ENCODE measurements at places on chromosomes 7 and 10. TPM values are rescaled to one million over a fixed set of nuclear protein-coding genes. Genes with fewer than 3 reads are reported as not detected.
A peak's percentile ranks its signal among the peaks of the same experiment; 100 is the strongest.

DNA sequence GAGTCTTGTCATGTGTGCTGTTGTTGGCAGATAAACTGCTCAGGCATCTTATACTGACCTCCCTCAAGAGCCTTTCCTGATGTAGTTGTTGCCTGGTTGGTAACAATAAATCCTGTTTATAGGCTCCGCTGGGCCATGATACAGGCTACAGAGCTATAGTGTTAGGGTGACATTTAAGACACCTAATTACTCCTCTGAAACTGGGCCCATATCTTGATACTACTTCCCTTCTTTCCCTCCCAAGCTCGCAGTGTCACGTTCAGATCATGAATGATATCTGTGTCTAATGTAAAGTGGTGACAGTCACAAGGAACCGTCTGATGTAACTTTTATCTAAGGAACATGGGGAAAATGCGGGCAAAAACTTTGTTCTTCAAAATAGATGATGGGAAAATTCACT is 35.4 kb downstream of the CROT start:
- DNase-seq = no peak

GRCh38 chr7:10662982-10663884 is 310.4 kb upstream of the PHF14 start:
- no peak for DNase-seq

DNA sequence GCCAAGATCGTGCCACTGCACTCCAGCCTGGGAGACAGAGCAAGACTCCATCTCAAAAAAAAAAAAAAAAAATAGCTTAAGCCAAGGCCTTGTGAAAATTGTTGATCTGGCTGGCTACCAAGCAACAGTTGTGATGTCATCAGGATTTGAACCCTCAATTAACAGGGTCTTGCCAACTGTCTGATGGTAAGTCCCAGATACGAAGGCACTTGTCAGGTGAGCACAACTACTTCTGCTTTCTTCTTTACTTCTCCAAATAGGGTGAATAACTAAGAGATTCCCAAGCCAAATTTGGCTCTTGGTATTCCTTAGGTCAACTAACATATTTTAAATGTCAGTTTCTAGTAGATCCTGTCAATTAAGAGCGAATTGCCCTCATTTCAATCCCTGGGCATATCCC is 47.4 kb downstream of the ANKRD61 start:
- no peak for DNase-seq

- DNase-seq = no peak
Observed at GRCh38 chr10:117689566-117689965, 147.0 kb downstream of the EMX2 start.

GRCh38 chr7:148738737-148739535 is 40.2 kb downstream of the CUL1 start:
- DNase-seq = no peak

- DNase-seq = no peak
Observed at GRCh38 chr7:138243430-138243829, 167.2 kb downstream of the AKR1D1 start.

DNA sequence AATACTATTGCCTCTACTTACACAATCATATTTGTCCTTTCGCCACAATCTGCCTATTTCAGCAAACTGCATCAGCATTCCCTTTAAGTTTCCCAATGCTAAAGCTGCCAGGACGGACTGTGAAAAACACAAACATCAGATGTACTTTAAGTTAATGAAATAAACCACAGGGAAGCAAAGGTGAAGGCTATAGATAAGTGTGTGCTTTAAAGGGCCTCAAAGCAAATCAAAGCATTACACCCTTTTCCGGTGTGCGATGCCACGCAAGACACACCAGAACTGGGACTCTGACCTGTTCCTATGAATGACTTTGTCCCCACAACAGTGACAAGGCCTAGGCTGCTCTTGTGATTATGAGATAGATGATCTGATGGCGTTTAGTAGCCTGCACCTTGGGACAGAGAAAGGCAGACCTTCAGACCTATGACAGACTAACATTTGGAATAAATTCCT is 23.4 kb downstream of the SLC26A3 start:
- no peak for DNase-seq

DNA sequence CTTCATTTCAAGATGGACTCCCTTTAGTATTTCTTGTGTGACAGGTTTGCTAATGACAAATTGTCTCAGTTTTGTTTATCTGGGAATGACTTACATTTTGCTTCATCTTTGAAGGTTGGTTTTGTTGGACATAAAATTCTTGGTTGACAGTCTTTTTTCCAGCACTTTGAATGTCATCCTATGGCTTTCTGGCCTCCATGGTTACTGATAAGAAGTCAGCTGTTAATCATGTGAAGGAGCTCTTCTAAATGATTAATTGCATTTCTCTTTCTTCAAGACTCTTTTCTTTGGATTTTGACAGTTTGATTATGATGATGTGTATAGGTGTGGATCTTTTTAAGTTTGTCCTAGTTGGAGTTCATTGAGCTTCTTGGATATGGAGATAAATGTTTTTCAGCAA is 26.9 kb upstream of the HHEX start:
- DNase-seq = no peak

GRCh38 chr7:74306730-74307469 is 17.7 kb downstream of the CLIP2 start:
- no peak for DNase-seq

- peak; percentile 44 for DNase-seq
Observed at GRCh38 chr7:45106-46090, 147.0 kb upstream of the FAM20C start.

DNA sequence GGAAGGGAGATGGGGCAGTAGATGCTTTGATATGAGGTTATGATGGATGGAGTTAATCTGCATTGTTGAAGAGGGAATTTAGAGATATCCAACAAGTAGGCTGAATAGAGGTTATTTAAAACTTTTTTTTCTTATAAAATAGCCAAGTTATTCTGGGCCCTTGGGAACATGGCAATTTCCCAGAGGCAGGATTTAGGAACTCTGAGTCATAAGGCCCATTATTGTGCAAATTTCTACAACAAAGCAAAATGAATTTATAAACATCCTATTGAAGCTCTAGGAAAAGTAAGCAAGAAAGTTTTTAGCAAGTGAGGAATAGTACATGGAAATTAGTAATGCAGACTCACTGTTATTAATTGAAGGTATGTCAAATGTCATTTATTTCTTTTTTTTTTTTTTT is 160.9 kb upstream of the NPY start:
- DNase-seq = no peak

GRCh38 chr10:65754112-65754511 is 1171.7 kb upstream of the LRRTM3 start:
- DNase-seq = no peak

DNA sequence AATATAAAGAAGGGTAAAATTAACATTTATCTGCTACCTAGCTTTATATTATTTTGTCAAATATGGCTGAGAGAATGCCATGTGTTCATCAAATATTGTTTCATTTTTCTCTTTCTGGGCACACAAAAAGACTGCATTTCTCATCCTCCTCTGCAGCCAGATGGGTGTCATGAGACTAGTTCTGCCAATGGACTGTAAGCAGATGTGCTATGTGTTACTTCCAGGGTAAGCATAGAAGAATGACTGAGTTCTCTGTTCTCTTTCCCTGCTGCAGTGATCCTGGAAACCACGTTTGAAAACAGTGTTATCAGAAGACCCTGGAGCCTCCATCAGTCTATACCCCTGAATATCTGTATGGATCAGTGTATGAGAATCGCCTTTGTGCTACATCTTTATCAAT is 24.1 kb upstream of the SLK start:
- DNase-seq = no peak

Gene TEX36
- total RNA-seq = not detected

Gene IKZF1
- 11.9 TPM for total RNA-seq

Gene ZNF786
- total RNA-seq = 3.4 TPM

Gene TMEM140
- 8.8 TPM for total RNA-seq

Gene SFXN3
- total RNA-seq = 72.7 TPM

Gene DNMBP
- 13.1 TPM for total RNA-seq

Gene PLCE1
- total RNA-seq = 4.9 TPM

Gene TIMM23
- 36.8 TPM for total RNA-seq
